Stimulated activated CD4-positive, alpha-beta T cell treated with anti-CD3 and anti-CD28 coated beads, TNF-alpha, amount 100 ng/mL, for 24 hours (primary cell): ENCODE measurements at places on chromosomes 11 and 22.

- no peak for DNase-seq
Measured at GRCh38 chr11:69974528-69974927, 103.6 kb upstream of the ANO1 start.

GRCh38 chr11:2265396-2265795, 5.0 kb downstream of the ASCL2 start:
- DNase-seq = no peak

- DNase-seq = no peak
Measured at GRCh38 chr11:120040151-120040840, 97.6 kb downstream of the TRIM29 start.

DNA sequence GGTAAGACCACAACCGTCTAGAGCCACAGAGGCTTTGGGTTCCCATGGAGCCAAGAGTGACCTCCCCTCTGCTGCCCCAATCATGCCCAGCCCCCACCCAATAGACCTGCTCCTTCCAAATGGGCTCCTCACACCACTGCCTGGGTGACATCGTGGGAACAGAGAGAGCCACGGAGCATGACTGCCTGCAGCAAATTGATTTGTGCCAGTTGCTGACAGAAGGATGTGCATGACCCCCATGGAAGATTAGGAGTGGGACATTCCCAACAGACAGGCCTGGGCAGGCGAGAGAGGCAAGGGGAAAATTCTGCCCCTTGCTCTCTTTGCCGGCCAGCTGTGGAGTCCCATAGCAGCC, 88.5 kb downstream of the TENM4 start:
- DNase-seq = no peak

DNA sequence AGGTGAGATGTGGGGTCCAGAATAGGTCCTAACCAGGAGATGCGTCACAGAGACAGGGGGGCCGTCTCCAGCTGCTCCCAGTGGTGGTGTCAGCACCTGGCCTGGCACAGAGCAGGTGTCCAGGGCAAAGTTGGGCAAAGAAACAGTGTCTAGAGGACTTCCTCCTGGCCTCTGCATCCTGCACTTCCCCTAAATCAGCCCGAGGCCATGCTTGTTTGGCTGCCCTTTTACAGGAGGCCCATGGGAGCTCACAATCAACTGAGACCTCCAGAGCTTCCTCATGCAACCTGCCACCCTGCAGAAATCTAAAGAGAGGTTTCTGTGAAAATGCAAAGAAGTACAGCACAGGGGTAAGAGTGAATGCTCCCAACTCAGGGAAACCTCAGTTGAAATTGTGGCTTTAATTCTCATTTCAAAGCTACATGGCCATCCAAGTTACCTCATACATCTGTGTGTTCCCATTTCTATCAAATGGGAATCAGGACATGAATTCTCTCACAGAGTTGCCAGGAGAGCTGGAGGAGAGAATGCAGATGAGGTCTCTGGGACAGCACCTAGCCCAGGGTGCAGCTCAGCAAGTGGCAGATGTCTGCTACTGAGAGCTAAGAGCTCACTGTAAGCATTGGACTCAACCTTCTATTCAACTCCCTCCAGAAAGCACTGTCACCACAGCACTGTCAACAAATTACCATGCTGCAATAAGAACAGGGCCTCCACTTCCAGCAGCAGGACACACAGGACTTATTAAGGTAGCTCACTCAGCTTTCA, 32.6 kb downstream of the TCIRG1 start:
- DNase-seq = no peak

- no peak for DNase-seq
Measured at GRCh38 chr22:45077286-45077685, 67.5 kb upstream of the PHF21B start.

- DNase-seq = no peak
Measured at GRCh38 chr11:36060926-36061325, 117.1 kb downstream of the LDLRAD3 start.

- no peak for DNase-seq
Measured at GRCh38 chr22:40671369-40671768, 7.9 kb upstream of the MCHR1 start.

DNA sequence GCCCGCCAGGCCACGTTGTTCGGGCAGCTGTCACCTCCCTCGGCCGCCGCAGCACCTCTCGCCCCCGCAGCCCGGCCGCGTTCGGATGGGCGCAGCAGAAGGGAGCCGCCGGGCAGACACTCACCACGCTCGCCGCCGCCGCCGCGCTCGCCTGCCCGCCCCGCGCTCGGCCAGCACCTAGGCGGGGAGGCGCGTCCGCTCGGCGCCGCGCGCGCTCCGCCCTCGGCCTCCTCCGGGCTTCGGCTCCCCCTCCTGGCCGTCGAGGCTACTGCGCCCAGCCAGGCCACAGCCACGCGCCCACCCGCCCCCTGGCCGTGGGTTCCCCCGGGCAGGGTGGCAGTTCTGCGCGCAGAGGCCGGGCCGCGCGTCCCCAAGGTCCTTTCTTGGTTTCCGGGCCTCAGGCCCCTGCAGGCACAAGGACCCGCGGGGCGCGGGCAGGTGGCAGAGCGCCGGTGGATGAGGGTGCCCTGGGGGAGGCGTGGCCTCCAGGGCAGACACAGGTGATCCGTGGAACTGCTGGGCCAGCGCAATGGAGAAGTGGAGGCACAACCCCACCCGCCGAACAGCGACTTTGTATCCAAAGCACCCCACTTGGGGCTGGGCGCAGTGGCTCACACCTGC, at the start of gene SLC25A22:
TSS of gene SLC25A22 (minus strand) at position 189 of the 621 bp plus-strand sequence. CDS start 3,275 bp downstream, outside the sequence.
- peak; percentile 66 for DNase-seq

DNA sequence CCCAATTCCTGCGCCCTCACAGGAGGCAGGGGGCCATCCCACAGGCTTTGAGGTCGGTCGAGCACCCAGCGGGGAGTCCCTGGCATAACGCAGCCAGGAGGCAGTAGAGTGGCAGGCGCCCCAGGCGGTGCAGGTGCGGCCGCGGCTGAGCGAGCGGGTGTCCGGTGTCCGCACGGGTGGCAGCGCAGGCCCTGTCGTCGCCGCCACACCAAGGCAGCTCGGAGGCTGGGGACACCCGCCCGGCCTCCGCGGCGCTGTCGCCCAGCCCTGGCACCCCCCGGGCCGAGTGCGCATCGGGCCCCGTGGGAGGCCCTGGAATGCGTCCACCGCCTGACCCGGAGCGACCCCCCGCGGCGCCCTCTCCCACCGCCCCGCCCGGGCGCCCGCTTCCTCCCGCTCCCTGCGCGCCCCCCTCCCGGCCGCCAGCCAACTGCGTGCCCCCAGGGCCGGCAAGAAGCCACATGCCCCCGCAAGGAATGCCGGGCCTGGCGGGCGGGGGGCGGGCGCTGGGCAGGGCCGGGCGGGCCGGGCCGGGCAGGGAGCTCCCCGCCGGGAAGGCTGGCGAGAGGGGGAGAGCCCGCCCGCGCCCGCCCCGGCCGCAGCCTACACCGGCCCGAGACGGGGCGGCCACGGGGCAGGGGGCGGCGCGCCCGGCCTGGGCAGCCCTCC, 33.9 kb downstream of the PRDM11 start:
- DNase-seq = no peak

DNA sequence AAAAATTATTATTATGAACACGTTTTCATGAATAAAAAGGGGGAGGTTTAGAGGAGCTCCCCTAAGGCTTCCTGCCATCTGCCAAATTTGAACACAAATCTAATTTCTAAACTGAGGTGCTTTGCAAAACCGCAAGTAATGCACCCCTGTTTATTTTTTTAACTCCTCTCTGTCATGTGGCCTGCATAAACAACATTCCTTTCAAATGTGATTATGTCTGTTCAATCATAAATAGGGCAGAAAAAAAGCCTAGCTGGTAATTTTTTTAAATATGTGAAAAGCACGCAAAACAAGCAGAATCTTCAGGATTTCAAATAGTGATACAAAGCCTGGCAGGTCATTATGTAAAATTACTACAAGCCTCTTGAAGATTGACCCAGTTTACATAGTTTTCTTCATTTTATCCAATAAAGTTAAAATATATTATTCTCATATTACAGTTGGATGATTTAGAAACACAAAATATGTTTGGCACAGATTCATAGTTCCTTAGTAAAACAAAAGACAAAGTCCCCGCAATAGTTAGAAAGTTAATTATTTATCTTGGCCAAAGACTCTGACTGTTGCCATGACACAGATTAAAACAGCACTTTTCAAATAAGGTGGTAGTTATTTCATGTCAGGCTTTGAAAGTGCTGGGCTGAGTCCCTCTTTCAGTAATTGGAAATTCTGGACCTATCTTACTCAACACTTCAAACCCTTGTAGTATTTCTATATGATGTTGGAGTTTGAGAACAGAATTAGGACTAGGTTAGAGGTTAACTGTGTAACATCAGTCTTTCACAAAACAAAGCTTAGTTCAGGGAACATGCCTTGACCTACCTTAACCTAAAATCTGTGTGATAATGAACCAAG, 200.3 kb upstream of the MPPED2 start:
- DNase-seq = no peak

- no peak for DNase-seq
Measured at GRCh38 chr11:68840661-68841653, 759 bp downstream of the CPT1A start.

- no peak for DNase-seq
Measured at GRCh38 chr22:24550902-24551435, 4.0 kb downstream of the GUCD1 start.

GRCh38 chr11:120122924-120123683, 14.8 kb downstream of the TRIM29 start:
- DNase-seq = no peak

GRCh38 chr11:61636676-61637075, 43.5 kb upstream of the DAGLA start:
- DNase-seq = no peak

- no peak for DNase-seq
Measured at GRCh38 chr11:101441747-101442146, 142.1 kb downstream of the TRPC6 start.

DNA sequence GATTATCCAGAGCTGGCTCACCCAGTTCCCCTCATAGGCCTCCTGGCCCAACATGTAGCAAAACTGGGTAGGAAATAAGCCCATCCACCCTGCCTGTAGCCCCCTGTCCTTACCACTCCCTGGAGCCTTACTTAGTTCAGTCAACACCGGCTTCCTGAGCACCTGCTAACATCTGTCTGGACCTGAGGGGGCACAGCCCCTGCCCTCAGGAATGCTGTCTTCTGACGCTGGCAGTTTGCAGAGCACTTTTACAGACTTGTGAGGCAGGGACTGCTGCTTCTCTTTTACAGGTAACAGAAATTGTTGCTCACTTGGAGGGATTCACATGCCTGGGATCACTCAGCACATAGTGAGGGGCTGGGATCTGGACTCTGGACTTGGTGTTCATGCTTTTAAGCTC, 152.0 kb upstream of the TBCEL start:
- DNase-seq = no peak

DNA sequence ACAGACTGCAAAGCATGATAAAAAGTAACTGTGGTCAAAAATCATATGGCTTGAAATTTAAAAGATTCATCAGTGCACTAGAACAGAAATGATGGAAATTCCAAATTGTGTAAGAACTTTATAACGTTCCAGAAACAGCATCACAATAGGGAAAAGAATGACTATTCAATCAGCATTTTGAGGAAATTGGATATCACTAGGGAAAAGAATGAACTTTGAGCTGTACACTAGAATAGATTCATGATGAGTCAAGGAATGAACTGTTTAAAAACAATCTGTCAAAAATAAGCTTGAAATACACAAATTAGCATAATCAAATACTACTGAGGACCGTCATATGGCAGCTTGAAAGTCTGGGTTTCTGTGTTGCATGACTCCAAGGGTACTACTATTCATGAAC, 20.5 kb upstream of the HEPHL1 start:
- no peak for DNase-seq

GRCh38 chr11:833114-833791, 501 bp downstream of the CD151 start:
- no peak for DNase-seq

DNA sequence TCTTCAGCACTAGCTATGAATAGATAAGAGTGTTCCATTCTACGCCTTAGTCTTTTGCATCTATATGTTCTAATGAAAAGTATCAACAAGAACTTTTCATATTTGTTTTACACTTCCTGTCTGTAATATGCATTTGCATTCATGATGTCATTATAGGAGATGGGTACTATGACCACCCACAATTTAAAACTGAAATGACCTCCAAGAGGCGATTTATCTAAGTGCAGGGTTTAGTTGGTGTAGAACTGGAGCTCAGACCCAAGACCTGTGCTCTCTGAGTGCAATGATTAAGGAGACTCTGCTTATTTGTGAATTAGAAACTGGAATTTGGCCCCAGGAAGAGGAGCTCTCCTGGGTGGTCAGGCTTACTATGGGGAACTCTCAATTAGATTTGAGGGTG, 289.1 kb downstream of the ETS1 start:
- DNase-seq = no peak

GRCh38 chr22:37186228-37186996, 1.6 kb downstream of the C1QTNF6 start:
- no peak for DNase-seq

GRCh38 chr11:22774716-22775115, 54.9 kb downstream of the SVIP start:
- DNase-seq = no peak
